ENCODE measurements at places on chromosomes 16 and 17.

DNA sequence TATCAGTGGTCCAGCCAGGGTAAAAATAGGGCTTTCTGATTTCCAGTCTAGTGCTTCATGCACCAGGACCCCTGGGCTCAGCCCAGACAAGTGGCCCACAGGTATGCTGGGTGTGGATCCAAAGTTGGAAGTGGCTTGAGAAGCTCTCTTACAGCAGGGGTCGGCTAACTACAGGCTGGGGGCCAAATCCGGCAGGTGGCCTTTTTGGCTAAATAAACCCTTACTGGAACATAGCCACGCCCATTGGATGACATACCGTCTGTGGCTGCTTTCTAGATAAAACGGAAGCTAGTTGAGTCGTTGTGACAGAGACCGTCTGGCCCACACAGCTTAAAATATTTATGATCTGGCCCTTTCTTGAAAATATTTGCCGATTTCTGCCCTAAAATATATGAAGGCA, 119.0 kb upstream of the CDC42EP4 start:
- DNase-seq: peak; percentile 2

DNA sequence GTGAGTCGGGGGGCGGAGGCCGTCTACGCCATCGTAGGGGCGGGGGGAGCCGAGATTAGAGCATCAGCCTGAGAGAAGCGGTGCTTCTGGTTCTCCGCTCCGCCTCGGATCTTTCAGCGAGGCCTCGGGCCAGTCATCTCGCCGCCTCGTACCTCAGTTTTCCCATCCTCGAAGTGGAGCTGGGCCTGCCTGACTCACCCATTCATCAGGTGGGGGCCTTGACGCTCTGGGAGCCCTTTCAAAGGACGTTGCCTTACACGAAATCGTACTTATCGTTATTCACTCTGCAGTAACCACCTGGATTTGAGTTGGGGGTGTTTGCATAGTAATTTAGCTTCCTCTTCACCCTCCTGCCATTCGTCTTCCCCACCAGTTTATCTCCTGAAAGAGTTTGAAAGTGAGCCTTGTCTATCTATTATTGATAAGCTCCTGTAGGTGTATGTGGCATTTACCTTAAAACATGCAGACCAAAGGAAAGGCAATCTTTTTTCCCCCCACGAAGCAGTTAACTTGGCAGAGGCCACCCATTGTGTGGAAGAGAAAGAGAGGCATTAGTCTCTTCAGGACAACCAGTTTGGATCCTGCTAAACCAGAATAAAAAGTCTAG, 674 bp downstream of the TAF15 start:
- DNase-seq: no peak

DNA sequence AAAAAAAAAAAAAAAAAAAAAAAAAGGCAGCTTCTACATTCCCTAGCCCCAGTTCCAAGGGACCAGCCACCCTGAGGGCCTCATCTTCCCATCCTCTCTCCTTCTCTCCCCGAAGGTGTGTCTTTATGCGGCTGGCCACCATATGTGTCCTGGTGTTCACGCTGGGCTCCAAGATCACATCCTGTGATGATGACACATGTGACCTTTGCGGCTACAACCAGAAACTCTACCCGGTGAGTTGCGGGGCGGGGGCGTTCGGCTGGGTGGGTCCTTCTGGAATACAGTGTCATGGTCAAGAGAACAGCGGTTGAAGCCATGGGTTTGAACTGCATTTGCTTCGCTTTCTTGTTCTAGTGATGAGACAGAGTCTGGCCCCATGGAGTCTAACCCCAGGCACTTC, 22.6 kb upstream of the COQ7 start:
- no peak for DNase-seq

DNA sequence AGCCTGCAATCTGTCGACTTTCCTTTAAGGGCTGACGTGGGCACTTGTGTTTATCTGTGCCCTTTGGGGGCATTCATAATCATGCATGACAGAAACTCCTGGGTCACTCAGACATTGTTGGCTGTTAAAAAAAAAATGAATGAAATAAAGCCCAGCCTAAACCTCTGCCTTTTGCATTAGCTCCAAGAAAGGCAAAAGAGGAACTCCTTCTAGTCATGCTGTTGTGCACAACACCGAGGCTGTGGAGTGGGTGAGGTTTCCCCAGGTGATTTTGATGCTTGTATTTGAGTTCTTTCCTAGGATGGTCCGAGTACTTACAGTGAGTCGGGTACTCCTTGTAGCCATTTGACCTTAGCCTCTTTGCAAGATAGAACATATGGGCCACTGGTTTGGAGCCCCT, 49.6 kb upstream of the IRX6 start:
- no peak for DNase-seq

DNA sequence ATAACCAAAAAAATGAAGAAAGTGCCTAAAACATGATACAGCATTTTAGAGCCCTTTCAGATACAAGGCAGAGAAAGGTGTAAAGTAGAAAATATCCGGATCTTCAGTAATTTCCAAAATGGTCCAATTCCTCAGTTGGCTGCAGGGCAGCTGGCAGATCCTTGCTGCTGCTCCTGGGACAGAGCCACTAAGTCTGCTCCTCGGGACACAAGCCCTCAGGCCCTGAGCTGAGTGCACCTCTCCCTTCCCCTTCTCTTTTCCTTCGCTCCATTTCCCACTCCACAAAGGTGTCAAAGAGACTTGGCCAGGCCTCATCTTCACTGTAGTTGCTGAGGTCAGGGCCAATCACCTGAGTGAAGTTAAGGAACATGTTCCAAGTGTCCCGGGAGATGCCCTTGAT, 40.5 kb downstream of the DCUN1D3 start:
- DNase-seq: no peak

- DNase-seq: no peak
Observed at GRCh38 chr16:79874391-79874790, 273.9 kb upstream of the MAF start.

DNA sequence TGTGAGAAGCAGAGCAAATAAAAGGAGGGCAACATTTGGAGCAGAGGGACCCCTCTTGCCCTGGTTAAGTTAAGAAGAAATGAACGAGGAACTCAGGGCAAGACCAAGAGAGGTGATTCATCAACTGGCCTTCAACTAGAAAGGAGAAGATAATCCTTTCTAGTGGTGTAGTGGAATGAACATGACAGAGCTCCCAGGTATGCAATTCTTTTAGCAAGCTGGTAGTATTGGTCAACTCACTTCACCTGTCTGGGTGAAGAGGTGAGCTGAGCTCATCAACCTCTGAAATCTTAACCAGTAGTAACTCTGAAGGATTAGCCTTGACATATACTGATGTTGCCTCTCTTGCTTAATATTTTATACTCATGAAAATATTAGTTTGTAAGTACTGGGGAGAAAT, 1024.7 kb upstream of the GOT2 start:
- no peak for DNase-seq

Data from NCI-H1105 (cell line).